Colonic mucosa (tissue), 4 donors: ENCODE measurements at places on chromosomes 2 and 18.

GRCh38 chr2:111238296-111238695 is 117.6 kb downstream of the BCL2L11 start:
- no peak overlapping the region for H3K27ac ChIP-seq
- no peaks in the 10 kb centered on the region for H3K36me3 ChIP-seq
- H3K4me3 ChIP-seq: no peak overlapping the region
- no peaks in the 10 kb centered on the region for H3K27me3 ChIP-seq
- H3K4me1 ChIP-seq: no peaks in the 10 kb centered on the region

DNA sequence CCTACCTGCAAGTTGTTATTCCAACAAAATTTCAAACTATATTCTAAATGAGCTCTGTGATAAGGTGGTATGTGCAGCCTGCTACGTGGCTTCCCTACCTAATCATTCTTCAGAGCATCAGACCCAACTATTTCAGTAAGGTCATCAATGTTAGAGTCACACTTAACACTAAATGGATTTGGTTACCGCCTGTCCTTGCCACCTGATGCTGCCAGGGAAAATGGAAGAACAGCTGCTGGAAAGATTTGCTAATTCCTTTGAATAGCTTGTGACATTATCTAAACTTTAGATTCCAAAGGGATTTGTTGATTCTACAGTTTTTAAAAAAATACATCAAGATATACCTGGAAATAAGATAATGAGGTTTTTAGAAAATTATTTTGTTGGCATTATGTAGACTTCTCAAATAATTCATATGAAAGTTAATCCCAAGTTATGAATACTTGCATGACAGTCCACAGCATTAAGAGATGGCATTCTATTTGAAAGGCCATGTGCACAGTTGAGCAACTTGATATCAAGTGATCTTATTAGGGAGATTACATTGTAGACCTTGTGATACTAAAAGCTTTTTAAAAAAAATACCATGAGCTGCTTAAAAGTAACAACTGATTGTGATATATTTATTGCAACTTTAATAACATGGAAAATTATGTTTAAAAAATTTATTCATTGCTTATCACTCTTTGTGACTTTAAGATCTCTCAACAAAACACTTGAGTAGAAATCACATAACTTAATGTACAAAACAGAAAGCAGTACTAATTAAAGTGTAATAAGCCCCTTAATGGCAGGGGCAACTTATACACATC is 98.3 kb upstream of the UGP2 start:
- H3K4me3 ChIP-seq: no peak overlapping the region
- no peaks in the 10 kb centered on the region for H3K4me1 ChIP-seq
- no peak for DNase-seq
- H3K36me3 ChIP-seq: no peaks in the 10 kb centered on the region

GRCh38 chr2:634636-635388 is 42.4 kb downstream of the TMEM18 start:
- H3K27ac ChIP-seq: no peak overlapping the region
- no peaks in the 10 kb centered on the region for H3K4me1 ChIP-seq
- no peak for DNase-seq
- H3K4me3 ChIP-seq: no peak overlapping the region
- no peaks in the 10 kb centered on the region for H3K36me3 ChIP-seq

- no peak overlapping the region for H3K4me3 ChIP-seq
- H3K27ac ChIP-seq: no peak overlapping the region
- H3K4me1 ChIP-seq: no peaks in the 10 kb centered on the region
- peaks cover 4% of the 10 kb centered on the region for H3K36me3 ChIP-seq
Measured at GRCh38 chr2:112108178-112108832, 29.9 kb upstream of the FBLN7 start.

DNA sequence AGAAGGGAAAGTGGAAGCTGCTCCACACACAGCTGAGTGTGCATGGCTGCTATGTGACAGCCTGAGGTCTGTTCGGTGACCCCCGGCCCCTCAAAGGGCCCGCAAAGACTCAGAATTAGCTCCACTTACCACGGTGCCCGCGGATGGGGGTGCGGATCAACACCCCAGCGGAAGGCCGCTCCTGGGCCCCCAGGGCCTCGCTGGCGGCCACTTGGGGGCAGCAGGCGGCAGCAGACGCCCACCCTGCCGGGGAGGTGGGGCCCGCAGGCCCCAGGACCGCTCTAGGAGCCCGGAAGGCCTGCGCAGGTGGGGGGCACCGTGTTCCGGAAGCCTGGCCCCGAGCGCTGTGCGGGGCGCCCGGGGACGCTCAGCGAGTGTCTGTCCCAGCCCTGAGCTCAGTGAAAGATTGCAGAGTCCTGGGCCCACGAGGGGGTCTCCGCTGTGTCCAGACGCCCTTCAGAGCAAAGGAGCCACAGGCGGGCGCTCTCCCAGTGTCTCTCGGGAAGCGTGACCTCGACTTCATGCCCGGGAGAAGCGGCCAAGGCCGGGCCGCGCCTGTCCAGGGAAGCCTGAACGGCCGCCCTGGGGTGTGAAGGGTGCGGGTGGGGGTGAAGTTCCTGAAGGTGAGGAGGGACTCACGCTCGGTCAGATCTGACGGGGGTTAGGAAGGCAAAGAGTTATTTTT is 118.7 kb downstream of the VAPA start:
- DNase-seq: no peak
- H3K27me3 ChIP-seq: no peaks in the 10 kb centered on the region
- no peaks in the 10 kb centered on the region for H3K36me3 ChIP-seq
- H3K4me3 ChIP-seq: no peak overlapping the region
- H3K27ac ChIP-seq: no peak overlapping the region

DNA sequence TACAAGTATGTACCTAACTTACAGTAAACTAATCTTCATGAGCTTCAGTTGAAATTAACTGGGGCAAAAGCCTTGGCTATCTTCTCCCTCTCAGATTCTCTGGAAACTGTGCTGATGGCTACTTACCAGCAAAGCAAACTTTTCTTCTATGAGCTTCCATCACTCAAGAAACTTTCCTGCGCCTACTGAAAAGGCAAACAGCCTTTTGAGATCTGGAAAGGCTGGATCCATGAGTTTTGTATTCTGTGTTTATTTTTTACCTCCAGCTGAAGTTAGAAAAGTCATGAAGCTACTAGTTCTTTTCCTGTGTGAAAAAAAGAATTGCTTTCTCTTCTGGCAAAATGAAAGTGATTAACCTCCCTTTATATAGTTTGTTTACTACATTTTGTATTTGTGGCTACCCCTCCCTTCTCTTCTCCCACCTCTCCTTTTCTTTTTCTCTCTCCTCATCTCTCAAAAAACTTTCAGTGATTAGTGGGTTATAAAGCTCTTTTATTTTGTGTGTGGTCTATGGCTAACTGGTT is 49.2 kb upstream of the RNF152 start:
- H3K4me3 ChIP-seq: no peak overlapping the region
- H3K27me3 ChIP-seq: no peaks in the 10 kb centered on the region
- no peaks in the 10 kb centered on the region for H3K4me1 ChIP-seq
- DNase-seq: no peak
- no peak overlapping the region for H3K27ac ChIP-seq

DNA sequence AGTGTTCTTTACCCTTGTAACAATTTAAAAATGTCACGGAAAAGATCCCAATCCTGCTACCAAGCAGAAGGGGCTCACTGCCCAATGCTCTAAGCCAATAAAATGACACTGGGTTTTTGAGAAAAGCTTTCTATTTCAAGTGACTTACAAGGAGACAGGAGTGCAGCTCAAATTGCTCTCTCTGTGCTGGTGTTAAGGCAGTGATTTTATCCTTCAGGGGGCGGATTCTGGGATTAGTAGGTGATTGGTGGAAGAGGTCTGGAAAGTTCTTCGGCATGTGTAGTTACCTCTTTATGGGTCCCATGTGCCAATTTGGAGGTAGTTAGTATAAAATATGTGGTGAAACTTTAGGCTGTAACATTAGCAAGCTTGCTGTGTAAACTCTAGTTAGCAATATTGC is 27.4 kb upstream of the MCM6 start:
- no peak for DNase-seq
- no peak overlapping the region for H3K4me3 ChIP-seq
- no peaks in the 10 kb centered on the region for H3K4me1 ChIP-seq
- no peaks in the 10 kb centered on the region for H3K27me3 ChIP-seq

GRCh38 chr2:165877565-165878550 is 75.7 kb downstream of the TTC21B start:
- H3K27me3 ChIP-seq: no peaks in the 10 kb centered on the region
- H3K4me1 ChIP-seq: no peaks in the 10 kb centered on the region
- H3K4me3 ChIP-seq: no peak overlapping the region
- no peak overlapping the region for H3K27ac ChIP-seq
- no peaks in the 10 kb centered on the region for H3K36me3 ChIP-seq
- DNase-seq: no peak

GRCh38 chr18:9017905-9018227 is 84.6 kb upstream of the NDUFV2 start:
- H3K36me3 ChIP-seq: no peaks in the 10 kb centered on the region
- no peaks in the 10 kb centered on the region for H3K27me3 ChIP-seq
- no peak for DNase-seq
- H3K4me3 ChIP-seq: no peak overlapping the region
- H3K4me1 ChIP-seq: peaks cover 4% of the 10 kb centered on the region

DNA sequence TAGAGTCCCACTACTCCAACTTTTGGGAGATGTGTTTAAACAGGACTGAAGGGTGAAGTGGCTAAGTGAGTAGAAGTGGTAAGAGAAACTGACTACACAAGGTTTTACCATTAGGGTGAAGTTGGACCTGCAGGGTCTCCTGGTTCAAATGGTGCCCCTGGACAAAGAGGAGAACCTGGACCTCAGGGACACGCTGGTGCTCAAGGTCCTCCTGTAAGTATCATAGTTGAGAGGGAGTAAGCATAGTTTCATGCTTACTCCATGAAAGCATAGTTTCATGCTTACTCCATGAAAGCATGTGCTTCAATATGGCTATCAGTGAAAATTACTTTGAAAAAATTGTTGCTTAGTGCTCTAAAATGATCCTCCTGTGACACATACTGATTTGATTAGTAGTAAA is 19.1 kb downstream of the COL3A1 start:
- H3K36me3 ChIP-seq: no peaks in the 10 kb centered on the region
- H3K4me1 ChIP-seq: no peaks in the 10 kb centered on the region
- no peak overlapping the region for H3K27ac ChIP-seq
- no peak overlapping the region for H3K4me3 ChIP-seq
- DNase-seq: no peak

GRCh38 chr18:34598120-34598635 is 111.9 kb upstream of the DTNA start:
- H3K27ac ChIP-seq: no peak overlapping the region
- H3K4me3 ChIP-seq: no peak overlapping the region
- no peak for DNase-seq
- H3K4me1 ChIP-seq: no peaks in the 10 kb centered on the region

DNA sequence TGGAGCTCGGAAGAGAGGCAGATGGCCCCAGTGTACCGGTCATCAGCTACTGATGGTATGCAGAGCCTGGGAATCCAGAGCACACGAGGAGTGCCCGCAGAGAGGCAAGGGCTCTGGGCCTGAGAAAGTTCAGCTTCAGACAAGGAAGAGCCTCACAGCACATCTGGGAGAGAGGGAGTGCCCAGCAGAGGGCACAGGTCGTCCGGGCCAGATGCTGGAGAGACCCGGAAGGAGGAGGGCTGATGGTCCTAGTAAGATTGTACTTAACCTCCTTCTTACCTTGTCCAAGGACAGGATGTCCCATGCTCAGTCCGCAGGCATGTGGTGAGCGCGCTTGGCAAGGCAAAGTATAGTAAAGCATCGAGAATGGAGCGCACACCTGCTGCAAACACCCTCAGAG is 24.4 kb upstream of the CHMP1B start:
- no peak overlapping the region for H3K4me3 ChIP-seq
- no peaks in the 10 kb centered on the region for H3K27me3 ChIP-seq
- no peak for DNase-seq
- H3K36me3 ChIP-seq: no peaks in the 10 kb centered on the region
- H3K4me1 ChIP-seq: no peaks in the 10 kb centered on the region
- H3K27ac ChIP-seq: no peak overlapping the region
